Endodermal cell (in vitro differentiated cells): ENCODE measurements at places on chromosomes 4 and X. TPM values are rescaled to one million over a fixed set of nuclear protein-coding genes. Genes with fewer than 3 reads are reported as not detected.

Gene TGIF2LX
- total RNA-seq: not detected in 2 replicates

Gene FAM47A
- total RNA-seq: not detected in 3 replicates

Gene SMIM43
- not detected in 3 replicates for total RNA-seq

Gene TMPRSS11B
- total RNA-seq: 0.18 TPM in 1 of 3 replicates, not detected in the others

Gene IGFBP7
- 1.1 and 1.3 TPM in 2 replicates for total RNA-seq

Gene KLHL13
- 6.8 to 12.4 TPM (median 12.0 TPM) in 3 replicates for total RNA-seq

Gene CD38
- total RNA-seq: not detected in 3 replicates

Gene NPNT
- total RNA-seq: 1.6 to 11.2 TPM (median 2.5 TPM) in 3 replicates

Gene TNIP3
- not detected in 3 replicates for total RNA-seq

Gene TEX13B
- total RNA-seq: not detected in 3 replicates

Gene FAM9B
- total RNA-seq: not detected in 2 replicates

Gene ADGRL3
- total RNA-seq: 9.8 and 10.3 TPM in 2 replicates

Gene HTR2C
- total RNA-seq: 0.90 and 1.1 TPM in 2 replicates

Gene LAP3
- total RNA-seq: 26.2 to 34.3 TPM (median 33.0 TPM) in 3 replicates

Gene SHOX
- not detected in 3 replicates for total RNA-seq

Gene TCEAL2
- total RNA-seq: 11.7 to 16.5 TPM (median 12.8 TPM) in 3 replicates

Gene ZIC3
- total RNA-seq: 113 and 130 TPM in 2 replicates

Gene RPL34
- 968 to 1,014 TPM (median 1,006 TPM) in 3 replicates for total RNA-seq

Gene RAI2
- 3.1 to 5.8 TPM (median 5.5 TPM) in 3 replicates for total RNA-seq

Gene SPANXA1
- total RNA-seq: not detected in 3 replicates

Gene TEX11
- not detected in 2 replicates for total RNA-seq

Gene POU3F4
- not detected in 3 replicates for total RNA-seq

Gene SYP
- total RNA-seq: 0.51 to 1.4 TPM (median 0.69 TPM) in 3 replicates
